ENCODE measurements at places on chromosomes 12 and 14.
A peak's percentile ranks its signal among the peaks of the same experiment; 100 is the strongest.

GRCh38 chr12:39341179-39341578 lies 101.7 kb downstream of the KIF21A start:
- DNase-seq: no peak

GRCh38 chr14:54881761-54882401 lies 20.7 kb downstream of the GCH1 start:
- no peak for DNase-seq

DNA sequence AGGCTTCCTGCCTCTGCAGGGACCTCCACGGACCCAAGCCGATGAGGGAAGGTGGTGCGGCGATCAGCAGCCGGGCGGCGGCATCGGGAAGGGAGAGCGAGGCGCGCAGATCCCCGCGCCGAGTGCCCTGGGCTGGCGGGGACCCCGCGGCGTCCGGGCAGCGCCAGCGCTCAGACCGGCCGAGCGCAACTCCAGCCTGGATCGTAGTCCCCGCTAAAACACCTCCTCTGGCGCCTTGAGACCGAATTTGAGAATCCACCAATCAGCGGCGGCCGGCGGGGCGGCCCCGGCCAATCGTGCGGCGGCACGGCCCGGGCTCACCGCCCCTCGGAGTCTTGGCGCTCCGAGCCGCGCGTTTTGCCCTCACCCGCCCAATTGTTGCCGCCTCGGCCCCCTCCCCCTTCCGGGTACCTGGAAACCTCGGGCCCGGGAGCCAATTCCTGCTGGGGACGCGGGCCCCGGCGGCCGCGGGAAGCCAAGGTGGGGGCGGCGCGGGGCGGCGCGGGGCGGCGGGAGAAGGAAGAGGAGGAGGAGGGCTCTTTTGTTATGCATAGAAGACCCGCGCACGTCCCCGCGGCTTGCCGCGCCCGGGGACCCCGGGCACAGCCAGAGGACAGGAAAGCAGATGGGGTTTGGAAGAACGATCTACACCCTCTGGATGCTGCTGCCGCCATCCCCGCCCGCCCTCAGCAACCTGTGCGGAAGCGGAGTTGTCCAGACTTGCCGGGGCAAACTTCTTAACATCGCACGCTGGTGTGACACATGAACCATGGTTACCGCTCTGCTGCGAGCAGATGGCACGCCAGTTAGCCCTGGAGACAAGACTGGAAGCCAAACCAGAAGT lies at the start of gene E2F7:
Gene E2F7 (minus strand): TSS at position 209 of the 844 bp plus-strand sequence. CDS start 934 bp downstream, outside the sequence.
- DNase-seq: peak; percentile 80

DNA sequence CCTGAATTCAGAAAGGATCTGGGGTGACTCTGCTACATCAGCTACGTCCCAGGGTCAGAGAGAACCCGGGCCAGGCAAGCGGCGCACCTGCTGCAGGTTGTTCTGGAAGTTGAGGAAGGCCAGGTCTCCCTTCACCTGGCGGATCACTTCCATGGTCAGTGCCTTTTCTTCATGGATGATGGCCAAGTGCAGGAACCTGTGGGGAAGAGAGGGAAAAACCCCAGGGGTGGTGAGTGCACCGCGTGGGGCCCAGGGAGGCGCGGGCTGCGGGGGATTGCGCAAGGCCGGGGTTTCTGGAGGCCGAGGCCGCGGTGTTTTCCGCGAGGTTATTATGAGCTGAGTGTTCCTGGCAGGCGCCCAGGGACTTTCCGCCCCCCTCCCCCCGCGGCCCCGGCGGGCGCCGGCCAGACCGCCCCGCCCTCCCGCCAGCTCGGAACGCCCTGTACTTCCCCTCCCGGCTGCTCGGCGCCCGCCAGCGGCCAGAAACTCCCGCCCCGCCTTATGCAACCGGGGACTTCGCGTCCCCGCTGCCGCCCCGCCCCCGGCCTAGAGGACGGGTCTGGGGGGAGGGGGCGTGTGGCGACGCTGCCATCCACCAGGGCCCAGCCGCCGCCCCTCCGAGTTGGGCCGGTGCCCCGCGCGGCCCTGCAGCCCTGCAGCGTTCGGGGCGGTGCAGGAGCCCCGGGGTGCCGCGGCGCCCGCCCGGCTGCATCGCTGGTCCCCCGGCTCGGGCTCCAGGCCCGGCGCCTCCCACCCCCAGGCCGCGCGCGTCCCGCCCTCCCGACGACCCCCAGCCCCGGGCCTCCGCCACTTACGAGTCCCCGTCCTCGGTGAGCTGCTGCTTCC lies 723 bp downstream of the NFKBIA start:
- DNase-seq: peak; percentile 96

DNA sequence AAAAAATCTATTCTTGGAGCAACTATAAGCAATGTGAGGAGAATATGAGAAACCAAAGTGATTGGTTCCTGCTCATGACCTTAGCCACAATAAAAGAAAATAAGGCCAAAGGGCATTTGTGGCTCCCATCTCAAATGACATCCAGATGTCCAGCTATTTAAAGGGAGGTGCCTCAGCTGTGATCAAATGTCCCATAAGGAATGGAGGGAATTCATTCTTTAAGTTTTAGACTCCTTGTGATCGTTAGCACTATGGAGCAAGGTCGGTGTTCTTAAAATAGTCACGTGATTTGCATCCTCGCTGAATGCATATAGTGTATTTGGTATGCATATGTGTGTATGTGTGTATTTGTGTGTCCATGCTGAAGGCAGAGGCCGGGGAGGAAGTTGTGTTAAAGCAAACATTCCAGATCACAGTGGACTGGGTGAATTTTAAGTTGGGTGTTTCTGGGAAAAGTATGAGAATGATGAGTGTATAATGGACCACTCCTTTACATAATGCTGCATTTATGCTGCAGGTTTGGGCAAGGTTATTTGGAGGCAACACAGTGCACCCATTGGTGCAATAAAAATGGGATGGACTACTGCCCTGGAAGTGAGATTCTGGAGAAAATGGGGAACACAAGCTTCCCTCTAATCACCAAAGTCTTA lies 5.6 kb upstream of the E2F7 start:
- no peak for DNase-seq

GRCh38 chr12:65300679-65301349 lies 22.3 kb downstream of the MSRB3 start:
- DNase-seq: no peak

DNA sequence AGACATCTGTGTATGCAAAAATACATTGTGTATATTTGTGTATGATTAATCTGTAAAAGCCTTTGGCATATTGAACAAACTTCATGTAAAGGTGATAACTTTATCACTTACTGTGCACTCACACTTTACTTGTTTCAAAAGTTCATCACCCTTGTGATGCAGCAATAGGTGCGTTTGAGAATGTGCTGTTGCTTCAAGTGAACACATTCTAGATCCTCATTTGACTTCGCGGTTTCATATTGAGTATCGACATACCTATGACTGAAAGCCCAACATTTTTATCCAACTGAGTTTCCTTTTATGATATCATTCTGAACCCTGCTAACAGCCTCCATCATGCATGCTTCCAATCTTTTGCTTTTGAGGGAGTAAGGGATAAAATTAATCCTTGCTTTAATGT lies 1086.9 kb downstream of the TMEM121 start:
- DNase-seq: no peak

- DNase-seq: no peak
Observed at GRCh38 chr14:100048786-100049185, 16.4 kb upstream of the EVL start.

GRCh38 chr12:120181991-120182631 lies 12.4 kb downstream of the GCN1 start:
- no peak for DNase-seq
